ENCODE measurements at places on chromosomes 5 and 9. TPM values are rescaled to one million over a fixed set of nuclear protein-coding genes. Genes with fewer than 3 reads are reported as not detected.

- DNase-seq = no peak
These were observed 321.9 kb downstream of the RAB3C start for GRCh38 chr5:58904737-58905136.

DNA sequence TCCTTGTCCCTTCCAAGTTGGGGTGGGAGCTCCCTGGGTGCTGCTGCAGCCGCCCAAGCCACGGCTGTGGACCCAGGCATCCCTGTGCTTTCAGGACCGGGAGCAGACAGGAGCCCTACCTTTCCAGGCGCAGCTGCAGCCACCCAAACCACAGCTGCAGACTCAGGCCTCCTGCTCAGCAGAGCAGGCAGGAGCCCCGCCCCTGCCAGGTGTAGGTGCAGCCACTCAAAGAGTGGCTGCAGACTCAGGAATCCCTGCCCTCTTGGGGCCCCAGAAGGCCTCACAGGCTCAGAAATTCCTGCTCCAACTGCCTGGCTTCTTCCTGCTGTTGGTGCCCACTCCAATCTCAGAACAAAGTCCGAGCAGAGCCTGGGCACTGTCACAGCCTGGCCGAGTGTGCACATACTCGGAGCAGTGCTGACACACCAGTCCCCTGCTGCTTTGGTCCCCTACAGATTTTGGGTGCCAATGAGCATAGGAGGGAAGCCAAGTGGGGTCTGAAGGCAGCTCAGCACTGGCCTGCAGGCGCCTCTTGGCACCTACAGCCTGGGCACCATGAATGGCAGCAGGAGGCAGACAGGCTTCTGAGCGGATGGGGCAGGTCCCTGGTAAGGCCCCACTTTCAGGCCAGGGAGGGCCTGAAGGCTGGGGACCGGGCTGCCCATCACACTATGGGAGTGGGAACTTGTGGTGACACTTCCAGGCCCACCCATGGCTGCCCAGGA lies 6.0 kb upstream of the TESK1 start:
- no peak for DNase-seq

SPATA6L gene
- 0.57 TPM for total RNA-seq

- no peak for DNase-seq
These were observed 28.8 kb downstream of the TTC39B start for GRCh38 chr9:15278091-15278687.

ANXA6 gene
- 71.9 TPM for total RNA-seq

DNA sequence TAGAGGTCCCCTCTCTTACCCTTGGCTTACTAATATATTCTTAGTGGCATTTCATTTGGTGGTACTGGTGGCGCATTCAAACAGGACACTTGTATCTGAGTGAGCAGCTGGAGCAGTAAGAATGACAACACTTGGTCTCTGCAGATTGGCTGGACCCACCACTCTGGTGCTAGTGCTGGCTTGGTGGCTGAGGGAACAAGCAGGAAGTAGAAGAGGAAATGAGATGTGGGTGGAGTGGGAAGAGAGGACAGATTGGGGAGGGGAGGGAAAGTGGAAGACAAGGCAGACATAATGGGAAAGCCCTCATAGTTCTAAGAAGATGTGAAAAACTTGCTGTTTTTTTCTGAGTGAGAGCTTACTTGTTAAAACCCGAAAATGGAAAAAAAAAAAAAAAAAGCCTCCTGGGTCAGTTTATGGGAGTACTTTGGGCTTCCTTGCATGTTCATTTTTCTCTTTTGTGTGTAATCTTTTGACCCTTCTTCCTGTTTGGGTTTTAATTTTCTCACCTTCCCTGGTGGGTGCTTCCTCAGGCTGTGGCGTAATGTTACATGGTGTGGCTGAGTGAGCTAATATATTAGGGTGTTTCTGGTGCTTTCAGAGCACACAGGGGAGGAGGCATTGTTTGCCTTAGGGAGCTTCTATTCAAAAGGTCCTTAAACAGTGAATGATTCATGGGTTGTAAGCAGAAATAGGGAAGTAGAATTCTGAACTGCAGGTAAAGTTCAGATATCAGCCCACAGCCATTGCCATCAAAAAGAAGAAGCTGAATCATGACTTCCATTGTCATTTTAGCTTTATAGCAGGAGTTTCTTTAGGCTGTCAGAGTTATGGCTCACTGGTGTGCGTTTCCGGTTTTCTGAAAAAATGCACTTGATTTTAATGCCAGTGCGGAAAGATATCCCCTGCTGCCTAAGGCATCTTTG lies 52.3 kb downstream of the TLE4 start:
- DNase-seq = no peak

SHB gene
- total RNA-seq = 28.7 TPM

DNA sequence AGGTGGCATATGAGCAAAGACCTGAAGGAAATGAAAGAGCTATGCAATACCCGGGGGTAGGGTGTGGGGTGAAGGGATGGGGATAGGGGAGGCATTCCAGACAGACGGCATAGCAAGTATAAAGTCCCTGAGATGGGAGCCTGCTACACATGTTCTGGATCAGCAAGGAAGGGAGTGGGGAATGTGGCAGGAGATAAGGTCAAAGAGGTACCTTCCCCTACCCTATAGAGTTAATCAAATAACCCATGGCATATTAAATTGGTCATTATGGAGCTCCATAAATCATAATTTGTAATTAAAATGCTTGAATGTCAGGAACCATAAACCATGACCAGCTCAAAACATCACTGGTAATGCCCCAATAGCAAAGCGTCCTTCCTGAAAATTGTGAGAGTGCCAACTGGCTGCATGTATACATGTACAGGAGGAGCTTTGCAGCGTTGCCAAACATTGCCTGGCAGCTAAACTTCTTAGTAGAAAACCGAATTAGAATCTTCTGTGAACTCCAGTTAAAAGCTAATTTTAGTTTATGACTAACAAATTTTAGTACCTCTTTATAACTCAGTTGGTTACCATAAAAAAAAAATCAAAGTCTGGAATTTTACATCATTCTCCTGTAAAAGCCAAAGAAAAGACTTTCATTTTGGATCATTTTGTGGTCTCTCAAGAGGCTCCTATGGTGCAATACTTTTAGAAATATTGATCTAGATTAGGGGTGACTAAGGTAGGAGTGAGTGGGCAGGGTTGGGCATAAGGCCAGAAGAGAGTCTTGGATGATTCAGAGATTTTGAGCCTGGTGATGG lies 4.7 kb downstream of the DNAI1 start:
- peak; percentile 37 for DNase-seq

GRCh38 chr5:60287174-60287771 lies 393.7 kb upstream of the PDE4D start:
- DNase-seq = peak; percentile 75

- no peak for DNase-seq
These were observed 9.2 kb downstream of the JADE2 start for GRCh38 chr5:134534726-134535110.

GRCh38 chr9:136455043-136456002 lies 15.7 kb upstream of the INPP5E start:
- no peak for DNase-seq

- no peak for DNase-seq
These were observed 220.4 kb downstream of the MAPKAP1 start for GRCh38 chr9:125486576-125486975.

GRCh38 chr5:8391911-8392310 lies 523.0 kb downstream of the MTRR start:
- DNase-seq = no peak

DNA sequence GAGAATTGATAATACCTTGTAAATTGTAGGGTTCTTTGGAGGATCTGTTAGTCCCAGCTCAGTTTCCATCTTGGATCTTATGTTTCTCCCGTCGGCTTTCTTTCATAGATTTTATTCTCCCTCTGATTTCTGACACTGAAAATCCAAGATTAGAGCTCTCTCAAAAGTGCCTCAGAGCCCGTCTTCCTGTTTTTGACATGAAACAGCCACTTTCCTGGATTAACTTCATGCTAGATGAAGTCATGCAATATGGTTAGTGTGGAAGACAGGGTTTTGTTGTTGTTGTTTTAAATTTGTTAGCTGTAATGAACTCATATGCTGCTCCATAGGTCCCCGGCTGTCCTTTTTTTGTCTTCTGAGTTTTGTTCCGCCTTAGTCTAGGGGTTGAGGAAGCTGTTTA lies 51.6 kb upstream of the ZFR start:
- no peak for DNase-seq

DNA sequence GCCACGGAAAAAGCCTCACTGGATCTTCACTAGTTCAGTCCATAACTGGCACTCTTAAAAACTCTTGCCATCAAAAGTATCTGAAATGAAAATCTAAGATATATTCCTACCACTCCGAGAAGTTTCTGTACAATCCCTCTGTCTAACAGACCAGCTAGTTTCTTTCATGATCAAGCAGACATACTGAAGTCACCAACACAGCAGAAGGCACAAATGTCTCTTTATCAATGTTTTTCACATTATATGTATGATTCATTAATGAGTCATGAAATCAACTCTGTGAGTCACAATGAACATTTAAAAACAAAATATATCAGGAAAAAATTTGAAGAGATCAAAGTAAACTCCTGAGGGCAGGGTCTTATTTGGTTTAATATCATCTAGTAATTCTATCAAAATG lies 50.8 kb downstream of the F2R start:
- DNase-seq = peak; percentile 57

GRCh38 chr5:110815916-110816605 lies 77.3 kb downstream of the SLC25A46 start:
- DNase-seq = no peak

DNA sequence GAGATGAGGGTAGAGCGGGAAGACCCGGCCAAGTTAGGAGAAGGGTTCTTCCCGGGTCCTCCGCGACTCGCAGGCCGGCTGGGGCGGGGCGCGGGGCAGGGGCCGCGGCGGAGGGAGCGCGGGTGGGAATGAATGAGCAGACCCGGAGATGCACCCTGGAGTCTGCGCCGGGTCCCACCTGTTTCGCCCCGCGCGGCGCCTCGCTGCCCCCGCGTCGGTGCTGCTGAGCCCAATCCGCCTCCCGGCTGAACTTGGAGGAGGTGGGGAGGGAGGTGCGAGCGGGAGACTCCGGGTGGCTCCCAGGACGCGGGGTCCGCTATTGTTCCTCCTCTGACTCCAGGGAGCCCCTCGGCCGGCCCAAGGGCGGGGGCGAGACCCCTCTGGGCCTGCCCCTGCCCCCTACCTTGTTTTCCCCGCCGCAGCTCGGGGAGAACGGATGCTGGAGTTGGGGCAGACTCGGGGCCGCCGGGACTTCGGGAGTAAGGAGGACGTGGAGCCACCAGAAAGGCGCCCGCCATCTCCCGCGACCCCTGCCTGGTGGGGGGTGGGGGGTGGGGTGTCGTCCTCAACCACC lies 659 bp downstream of the RAI14 start:
- DNase-seq = no peak

- DNase-seq = no peak
These were observed 103.3 kb downstream of the CWC27 start for GRCh38 chr5:64872044-64872443.

All from HCT116 (cell line).